ENCODE measurements at places on chromosomes 5 and 9.

- DNase-seq, result no peak
Observed at GRCh38 chr5:148436029-148436428, 52.3 kb downstream of the FBXO38 start.

- peak; percentile 56 for DNase-seq
Observed at GRCh38 chr9:34993502-34994259, 4.1 kb downstream of the DNAJB5 start.

GRCh38 chr9:101536351-101536750, 2.7 kb downstream of the RNF20 start:
- no peak for DNase-seq

DNA sequence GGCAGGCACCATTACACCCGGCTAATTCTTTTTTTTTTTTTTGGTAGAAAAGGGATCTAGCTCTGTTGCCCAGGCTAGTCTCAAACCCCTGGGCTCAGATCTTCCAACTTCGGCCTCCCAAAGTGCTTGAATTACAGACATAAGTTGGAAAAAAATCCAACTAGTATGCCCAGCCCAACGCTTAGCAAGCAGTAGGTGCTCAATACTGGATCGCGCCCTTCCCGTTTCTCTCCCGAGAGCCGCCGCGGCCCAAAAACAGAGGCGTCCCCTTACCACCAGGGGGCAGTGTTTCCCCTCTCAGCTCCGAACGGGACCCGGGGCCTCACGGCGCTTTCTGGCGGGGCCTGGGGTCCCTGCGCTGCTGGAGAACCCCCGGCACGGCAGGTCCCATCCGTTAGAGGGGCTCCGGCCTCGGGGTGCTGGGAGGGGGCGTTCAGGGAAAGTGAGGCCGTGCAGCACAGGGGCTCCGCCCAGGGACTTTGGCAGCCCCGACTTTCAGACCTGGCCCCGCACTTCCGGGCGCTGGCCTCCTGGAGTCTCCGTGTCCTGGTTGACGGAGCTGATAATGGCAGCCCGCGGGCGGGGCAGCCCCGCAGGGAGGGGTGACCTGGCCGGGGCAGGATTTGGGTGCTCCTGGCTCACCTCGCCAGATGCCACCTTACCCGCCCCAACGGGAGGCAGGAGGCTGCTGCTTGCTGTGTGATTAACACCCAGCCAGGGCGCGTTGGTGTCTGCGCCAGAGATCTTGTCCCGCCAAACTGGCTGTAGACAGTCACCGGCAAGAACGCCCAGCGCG, 15.2 kb downstream of the PTGES start:
- peak; percentile 88 for DNase-seq

DNA sequence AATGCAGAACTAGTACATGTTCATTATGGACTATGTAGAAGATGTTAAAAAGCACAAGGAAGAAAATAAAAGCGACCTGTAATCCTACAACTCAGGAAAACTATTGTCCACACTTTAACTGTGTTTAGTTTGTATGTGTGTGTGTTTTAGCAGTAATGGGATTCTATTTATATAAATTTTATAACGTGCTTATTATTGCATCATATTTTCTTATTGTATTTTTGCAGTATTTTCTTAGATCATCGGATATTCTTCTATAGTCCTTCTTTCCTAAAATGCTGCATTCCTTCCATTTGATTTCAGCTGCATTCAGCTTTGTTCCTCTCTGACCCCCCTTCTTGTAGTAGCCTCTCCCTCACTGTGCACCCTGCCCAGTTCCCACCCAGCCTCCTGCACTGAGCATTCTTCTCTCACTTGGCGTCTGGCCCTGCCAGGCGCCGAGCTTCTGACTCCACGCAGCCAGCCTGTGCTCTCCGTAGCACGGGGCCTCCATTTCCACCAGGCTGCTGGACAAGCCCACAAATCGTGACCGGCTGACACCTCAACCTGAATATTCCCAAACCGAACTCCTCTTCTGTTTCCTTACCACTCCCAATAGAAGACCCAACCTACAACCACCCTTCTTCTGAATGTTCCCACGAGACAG, 39.9 kb downstream of the MVB12B start:
- no peak for DNase-seq

DNA sequence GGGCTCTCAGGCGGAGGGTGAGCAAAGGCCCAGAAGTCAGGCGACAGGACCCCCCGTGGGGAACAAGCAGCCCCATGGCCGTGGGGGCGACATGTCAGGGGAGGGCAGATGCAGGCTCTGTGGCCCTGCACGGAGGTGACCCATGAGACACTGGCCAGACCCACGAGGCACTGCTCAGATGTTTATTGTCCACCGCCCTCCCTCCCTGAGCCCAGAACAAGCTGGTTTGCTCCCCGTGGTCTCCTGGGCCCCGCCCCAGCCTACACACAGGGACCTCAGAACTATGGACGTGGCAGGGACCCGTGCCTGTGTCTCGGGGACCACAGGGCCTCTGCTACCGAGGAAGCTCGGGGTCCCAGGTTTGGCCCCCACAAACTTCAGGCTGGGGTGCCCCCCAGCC, 1.9 kb downstream of the FUT7 start:
- no peak for DNase-seq

GRCh38 chr5:155530046-155530445, 516.5 kb downstream of the KIF4B start:
- DNase-seq, result peak; percentile 68

GRCh38 chr5:80189201-80189600, 66.6 kb downstream of the SERINC5 start:
- no peak for DNase-seq

- no peak for DNase-seq
Observed at GRCh38 chr5:169527863-169528262, 55.7 kb upstream of the SPDL1 start.

GRCh38 chr9:121156263-121156731, 45.4 kb downstream of the RAB14 start:
- no peak for DNase-seq

DNA sequence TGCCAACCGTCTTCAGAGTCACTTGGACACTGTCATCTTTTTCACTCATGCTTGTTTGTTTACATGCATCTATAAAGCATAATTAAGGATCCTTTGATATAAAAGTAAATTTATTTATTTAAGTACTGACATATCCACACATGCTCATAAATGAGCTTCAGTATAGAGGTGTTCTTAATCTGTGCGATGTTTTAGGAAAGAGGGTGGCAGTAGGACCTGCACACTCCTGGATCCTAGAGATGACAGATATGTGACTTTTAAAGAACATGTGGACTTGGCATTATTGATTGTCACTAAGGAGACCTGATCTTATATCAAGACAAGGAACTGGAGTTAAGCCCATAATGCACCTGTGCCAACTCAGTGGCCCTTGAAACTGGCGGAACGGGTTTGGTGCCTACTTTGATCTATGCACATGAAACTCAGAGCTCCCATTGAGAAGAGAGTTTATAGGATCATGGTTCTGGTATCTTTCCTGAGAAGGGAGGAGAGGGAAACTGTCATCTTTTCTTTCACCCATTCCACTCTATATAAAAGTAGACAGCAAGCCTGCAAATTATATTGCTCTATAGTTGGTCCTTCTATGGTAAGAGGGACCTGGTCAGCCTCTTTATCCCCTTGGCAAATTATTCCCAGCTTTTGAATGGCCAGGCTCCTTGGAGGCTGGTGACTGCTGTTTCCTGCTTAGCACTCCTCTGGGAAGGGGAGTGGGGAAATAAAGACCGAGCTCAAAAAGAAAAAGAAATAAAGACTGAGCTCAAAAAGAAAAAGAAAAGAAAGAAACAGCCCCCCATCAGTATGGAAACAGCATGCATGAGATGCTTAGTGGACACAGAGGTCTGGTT, 57.8 kb upstream of the LIFR start:
- no peak for DNase-seq

DNA sequence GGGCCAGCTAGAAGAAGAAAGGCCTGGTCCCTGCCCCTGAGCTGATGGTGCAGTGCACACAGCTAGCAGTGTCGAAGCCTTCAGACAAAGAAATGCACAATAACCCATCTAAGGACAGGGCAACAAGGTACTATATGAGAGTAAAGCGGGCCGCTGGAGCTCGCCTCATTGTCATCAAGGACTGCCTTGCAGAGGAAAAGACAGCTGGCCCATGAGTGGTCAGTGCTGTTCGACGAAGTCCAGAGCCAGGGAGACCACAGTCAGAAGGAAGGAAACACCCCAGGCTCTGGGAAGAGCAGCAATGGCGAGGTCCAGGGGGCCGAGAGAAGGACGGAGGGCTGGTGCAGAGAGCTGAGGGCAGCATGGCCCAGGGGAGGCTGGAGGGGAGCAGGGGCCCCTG, 17.3 kb downstream of the ATPSCKMT start:
- DNase-seq, result no peak

DNA sequence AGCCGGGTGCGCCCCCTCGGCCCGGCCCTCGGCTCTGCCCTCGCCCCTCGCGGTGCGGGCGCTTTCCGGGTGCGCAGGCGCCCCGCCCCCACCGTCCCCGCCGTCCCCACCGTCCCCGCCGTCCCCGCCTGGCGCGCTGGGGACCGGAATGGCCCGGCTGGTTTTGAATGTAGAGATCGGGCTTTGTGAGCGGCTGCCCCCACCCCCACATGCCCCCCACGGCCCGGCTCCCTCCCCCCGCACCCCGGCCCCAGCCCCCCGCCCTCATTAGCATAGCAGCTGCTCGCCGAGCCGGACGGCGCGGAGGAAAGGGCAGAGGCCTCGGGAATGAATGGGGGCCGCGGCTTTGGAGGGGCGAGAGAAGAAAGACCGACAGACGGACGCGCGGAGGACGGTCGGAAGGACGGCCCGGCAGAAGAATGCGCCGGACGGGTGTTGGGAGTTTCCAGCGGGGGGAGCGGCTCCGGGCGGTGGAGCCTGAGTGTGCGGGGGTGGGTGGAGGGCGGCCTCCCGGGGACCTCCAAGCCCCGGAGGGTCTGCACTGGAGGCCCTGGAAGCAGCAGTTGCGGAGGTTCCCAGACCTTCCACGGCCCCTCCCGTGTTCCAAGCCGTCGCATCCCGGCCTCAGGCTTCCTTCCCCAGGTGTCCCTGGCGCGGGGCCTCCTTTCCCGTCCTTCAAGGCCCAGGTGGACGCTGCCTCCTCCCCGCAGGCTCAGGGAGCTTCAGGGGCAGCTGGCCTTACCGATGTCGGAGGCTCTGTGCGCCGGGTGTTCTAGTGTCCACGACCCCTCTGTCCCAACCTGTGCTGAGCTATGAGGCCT, 6.0 kb downstream of the NRARP start:
- peak; percentile 38 for DNase-seq

DNA sequence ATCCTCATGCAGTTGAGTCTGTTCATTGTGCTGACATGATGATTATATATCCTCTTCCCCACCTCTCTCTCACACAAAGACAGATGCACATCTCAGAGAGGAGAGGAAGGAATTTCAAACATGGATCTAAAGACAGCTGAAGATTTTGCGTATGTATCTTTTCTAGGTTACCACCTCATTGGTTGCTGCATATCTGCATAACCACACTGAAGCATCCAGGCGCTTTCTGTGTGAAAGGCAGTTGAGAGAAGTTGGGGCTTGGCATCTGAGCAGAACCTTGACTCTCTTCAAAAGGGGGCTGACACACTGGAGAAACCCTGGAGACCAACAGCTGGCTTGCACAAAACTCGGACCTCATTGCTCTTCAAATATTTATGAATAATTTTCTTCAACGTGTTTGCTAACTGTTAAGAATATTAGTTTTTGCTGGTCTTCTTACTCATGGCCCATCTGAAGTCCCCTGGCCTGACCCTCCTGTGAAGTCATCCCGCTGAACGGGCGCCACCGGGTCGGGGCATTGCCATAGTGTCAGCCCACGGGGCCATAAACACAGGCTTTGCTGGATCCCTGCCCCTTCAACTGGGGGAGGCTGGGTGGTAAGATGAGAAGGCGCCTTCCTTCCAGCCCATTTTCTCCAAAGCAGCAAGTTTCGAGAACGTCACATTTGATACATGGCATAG, 593.2 kb upstream of the CLINT1 start:
- DNase-seq, result no peak

- peak; percentile 4 for DNase-seq
Observed at GRCh38 chr9:12640866-12641636, 52.1 kb upstream of the TYRP1 start.

- DNase-seq, result no peak
Observed at GRCh38 chr9:83247732-83248131, 184.8 kb upstream of the RASEF start.

DNA sequence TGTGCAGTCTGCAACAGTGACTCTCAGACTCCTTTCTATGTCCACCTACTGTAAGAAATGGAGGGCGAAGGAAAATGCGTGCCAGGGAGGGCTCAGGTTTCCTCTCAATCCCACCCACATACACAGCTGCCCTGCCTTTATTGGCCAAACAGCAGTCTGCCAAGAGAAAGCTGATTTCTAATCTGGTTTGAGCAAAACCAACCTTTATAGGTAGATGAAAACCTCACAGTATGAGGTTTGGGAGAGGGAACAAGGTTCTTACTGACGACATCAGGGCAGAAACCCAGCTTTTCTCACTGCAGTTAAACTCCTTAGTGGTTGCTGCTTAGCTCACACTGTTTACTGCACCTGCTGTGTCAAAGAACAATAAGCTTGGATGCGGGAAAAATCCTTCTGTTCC, 152.3 kb upstream of the KLF9 start:
- DNase-seq, result peak; percentile 68

- DNase-seq, result no peak
Observed at GRCh38 chr5:90696153-90696552, 137.6 kb downstream of the ADGRV1 start.

DNA sequence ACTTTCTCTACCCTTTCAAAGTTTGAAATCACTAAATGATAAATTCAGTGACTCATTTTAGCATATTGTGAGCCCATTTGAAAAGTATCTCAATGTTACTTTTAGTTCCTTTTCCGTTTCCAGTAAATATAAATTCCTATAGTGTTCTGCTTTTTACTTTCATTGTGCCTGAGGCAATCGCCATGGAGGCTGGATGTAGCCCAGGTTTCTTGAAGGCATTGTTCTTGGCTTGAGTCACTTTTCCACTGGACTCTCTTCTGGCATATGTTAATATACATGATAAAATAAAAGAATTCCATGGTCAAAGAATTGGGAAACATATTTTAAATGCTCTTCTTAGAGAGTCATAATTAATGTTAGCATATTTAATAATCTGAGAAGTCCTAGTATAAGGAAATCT, 327.0 kb downstream of the IZUMO3 start:
- DNase-seq, result no peak

DNA sequence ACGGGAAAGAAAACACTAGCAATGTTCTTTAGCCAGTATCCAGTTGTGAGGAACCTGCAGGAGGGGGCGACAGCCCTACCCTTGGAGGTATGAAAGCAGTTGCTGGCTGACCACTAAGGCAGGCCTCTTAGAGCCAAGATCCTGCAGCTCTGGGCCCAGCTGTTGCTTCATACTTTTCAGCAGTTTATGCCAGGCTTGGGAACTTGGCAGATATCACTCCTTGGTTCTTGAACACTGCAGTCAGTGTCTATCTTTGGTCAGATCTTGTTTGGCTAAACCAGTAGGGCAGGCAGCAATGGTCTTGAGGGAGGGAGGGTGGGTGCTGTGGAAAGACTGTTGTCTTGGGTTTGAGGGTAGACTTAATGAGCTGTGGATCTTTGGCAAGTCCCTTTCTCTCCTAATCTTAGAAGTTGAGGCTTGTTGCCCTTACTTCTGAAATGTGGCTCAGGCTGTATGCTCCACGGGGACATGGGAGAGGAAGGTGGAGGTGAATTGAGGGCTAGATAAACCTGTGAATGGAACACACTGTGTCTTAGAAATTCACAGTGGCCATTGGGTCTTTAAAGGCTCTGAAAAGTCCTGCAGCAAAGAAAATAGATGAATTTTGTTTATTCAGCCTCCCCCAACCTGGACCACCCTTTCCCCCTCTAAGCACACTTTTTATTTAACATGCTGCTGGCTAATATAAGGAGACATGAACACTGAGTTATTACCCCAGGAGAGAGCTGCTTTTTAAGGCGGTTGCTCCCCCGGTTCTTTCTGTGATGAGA, 37.5 kb downstream of the ZNF618 start:
- peak; percentile 25 for DNase-seq
